ENCODE measurements at places on chromosomes 2 and 18.

GRCh38 chr18:55415258-55415871 is 172.6 kb downstream of the TCF4 start:
- DNase-seq: peak; percentile 63

DNA sequence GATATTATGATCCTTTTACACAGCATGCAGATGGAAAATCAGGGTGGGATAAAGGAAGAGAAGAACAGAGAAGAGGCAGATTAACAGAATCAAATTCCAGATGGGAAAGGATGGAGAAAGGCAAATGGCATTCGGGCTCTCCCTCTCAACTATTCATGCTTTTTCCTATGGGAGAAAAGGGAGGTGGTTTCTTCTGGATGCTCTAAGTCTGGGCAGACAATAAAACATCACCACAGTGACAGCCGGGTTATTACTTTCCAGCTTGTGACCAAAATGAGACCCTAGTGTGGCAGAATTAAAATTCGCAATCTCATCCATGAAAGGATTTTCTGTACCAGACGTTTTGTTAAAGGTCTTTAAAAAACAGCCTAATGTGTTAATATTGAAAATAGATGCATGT is 440.7 kb downstream of the RND3 start:
- DNase-seq: no peak

GRCh38 chr2:197628043-197628500 is 47.3 kb downstream of the RFTN2 start:
- no peak for DNase-seq

DNA sequence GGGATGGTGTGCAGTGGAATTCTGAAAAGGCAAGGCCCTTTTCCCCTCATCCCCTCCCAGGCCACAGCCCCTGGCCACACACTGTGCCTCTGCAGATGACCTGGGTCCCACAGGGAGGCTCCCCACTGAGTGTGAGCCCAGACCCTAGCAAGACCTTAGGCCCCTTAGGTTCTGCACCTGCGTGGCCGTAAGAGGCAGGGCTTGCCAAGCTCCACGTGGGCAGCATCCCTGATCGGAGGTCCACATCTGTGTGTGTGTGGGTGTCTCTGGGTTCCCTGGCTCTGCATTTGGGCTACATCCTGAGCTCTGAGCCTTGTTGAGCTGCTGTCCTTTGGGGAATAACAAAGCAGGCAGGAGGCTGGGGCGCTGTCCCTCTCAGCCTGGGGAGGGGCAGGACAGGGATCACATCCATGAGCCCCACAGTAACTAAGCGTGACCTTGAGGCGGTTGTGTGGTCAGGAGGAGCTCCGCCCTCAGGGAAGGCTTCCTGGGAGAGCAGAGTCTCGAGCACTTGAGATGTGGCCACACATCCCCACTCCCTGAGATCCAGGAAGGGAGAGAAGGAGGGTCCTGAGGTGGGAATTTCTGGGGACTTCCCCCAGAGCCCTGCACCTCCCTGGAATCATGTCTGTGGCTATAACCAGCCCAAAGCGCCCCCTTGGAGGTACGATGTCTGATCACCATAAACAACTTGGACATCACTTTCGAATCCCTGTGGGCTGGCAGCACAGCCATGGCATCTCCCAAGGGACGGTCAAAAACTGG is 84.8 kb downstream of the STPG4 start:
- DNase-seq: peak; percentile 64

DNA sequence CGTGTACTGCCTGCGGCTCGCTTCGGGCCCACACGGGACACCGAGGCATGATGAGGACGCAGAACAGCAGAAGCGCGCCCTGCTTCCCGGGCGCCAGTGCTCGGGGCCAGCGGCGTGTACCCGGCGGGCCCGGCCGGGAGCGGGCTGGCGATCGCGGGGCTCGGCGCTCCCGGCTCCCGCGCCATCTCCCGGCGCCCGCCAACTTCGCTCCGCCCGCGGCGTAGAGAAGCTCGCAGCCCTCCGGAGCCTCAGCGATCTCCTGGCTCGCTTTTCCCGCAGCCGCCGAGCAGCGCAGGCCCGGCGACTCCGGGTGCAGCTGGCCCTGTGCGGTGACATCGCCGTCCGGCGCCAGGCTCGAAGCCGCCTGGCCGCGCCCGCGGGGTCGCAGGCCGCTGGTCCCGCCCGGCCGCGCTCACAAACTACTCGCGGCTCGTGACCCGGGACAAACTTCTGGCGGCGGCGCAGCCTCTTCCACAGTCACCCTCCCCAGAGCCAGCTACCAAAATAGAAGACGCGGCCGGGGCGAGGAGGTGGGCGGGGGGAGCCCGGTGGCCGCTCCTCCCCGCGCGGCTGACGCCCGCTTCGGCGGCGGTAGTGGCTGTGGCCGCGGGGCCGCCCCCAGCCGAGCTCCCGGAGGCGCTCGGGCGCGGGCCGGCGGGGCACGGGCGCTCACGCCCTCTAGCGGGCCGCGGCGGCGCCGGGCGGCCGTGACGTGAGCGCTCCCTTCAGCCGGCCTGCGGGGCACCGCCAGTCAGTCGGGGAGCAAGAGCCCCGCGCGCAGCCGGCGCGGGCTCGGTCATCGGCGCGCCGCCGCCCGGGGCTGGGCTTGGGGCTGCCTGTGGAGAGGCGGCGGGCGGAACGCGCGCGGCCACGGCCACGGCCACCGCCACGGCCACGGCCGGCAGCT is at the start of gene PTPRM:
Gene PTPRM (plus strand): TSS at position 750 of the 907 bp plus-strand sequence. CDS start 503 bp downstream, outside the sequence.
- DNase-seq: no peak

GRCh38 chr2:17051538-17051937 is 385.9 kb upstream of the CYRIA start:
- no peak for DNase-seq

DNA sequence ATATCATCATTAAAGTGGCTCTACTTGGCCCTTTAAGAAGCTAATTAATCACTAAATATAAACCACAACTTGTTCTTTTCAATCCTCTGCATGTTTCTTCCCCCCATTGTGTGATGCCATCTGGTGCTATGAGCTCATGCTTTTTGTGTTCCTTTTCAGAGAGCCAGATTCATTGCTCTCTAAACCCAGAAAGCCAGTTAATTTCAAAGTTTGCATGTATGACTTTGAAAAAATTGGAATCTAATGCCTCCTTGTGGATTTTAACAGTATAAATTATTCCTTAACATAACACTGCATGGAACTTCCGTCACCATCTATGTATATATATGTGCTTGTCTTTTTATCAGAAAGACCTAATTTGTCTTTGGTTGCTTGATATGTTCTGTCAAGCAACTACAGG is 31.1 kb downstream of the TMEM178A start:
- DNase-seq: peak; percentile 23

Measured in HT-29 (cell line).